ENCODE measurements at places on chromosomes 16 and 17.
A peak's percentile ranks its signal among the peaks of the same experiment; 100 is the strongest.

DNA sequence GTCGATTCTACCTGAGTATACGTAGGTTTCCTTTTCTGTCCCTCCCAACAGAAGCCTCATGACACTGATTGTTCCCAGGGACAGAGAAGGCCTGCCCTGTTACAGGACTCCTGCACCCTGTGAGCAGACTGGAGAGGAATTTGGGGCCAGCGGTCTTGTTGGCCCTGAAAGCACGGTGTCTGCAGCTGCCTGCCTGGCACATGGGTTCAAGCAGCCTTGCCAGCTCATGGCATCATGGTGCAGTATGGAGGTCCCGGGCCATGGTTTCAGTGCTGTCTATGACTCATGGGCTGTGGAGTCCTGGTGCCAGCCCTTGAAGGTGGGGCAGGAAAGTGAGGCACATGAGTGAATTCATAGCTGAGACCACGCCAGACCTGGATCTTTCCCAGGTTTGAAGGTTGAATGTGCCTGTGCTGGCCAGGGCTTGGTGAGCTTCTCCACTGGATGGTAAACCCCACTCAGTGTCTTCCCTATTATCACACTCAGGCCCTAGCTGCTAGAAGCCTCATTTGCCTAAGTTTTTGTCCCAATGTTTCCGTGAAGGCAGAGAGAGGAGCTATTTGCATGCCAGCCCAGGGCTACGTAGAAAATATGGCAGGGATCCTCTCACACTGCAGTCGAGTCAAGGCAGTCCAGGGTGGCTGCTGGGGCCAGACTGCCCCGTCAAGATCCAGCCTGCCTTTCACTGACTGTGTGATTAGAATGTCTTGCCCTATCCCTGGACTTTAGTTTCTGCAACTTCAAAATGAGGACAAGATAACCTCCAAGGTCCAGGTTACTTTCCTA lies 277.2 kb upstream of the CCL2 start:
- H3K4me1 ChIP-seq, result no peaks in the 10 kb centered on the region
- H3K27me3 ChIP-seq, result no peaks in the 10 kb centered on the region
- H3K27ac ChIP-seq, result no peak overlapping the region
- no peaks in the 10 kb centered on the region for H3K36me3 ChIP-seq

DNA sequence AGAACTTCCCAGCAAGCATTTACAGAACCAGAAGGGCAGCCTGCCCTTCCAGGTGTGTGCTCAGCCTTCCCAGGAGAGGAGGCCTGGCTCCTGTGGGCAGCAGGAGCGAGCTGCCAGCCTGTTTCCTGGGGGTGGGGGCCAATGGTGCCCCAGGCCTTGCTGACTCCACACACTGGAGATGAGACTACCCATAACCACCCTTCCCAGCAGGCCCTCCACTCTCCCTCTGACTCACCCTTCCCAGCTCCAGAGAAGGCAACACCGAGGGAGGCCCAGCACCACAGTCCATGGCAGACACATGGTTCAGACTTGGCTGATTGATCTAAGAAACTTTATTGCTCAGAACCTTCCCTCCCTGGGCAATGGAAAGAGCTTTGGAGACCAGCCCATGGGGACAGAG lies 1.8 kb upstream of the PRSS53 start:
- no peaks in the 10 kb centered on the region for H3K27me3 ChIP-seq
- H3K27ac ChIP-seq, result no peak overlapping the region
- peak; percentile 8 for DNase-seq

- no peaks in the 10 kb centered on the region for H3K4me1 ChIP-seq
- H3K27ac ChIP-seq, result no peak overlapping the region
- no peaks in the 10 kb centered on the region for H3K36me3 ChIP-seq
- H3K4me3 ChIP-seq, result no peak overlapping the region
Measured at GRCh38 chr16:79533292-79533691, 67.2 kb downstream of the MAF start.

DNA sequence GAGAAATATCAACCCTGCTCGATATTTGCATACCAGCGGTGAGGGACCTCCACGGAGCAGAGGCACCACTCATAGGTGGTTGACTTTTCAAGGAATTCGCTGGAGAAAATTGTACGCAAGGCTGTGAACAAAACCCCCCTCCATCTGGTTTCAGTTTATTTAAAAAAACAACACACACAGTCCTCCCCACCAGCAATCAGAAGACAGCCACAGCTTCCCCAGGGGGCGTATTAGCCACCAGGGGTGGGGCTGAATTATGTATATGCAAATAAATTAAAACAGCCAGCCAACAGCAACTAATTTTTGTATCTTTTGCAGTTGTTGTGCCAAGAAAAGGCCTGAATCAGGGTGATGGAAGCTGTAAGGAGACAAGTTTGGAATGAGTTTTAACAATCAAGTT lies 5.9 kb upstream of the HSD11B2 start:
- no peak overlapping the region for H3K4me3 ChIP-seq
- H3K27ac ChIP-seq, result no peak overlapping the region
- no peaks in the 10 kb centered on the region for H3K36me3 ChIP-seq
- no peak for DNase-seq
- H3K4me1 ChIP-seq, result peaks cover 12% of the 10 kb centered on the region
- H3K27me3 ChIP-seq, result peaks cover 17% of the 10 kb centered on the region

- H3K27me3 ChIP-seq, result no peaks in the 10 kb centered on the region
- H3K27ac ChIP-seq, result no peak overlapping the region
- no peak for DNase-seq
- H3K4me1 ChIP-seq, result peaks cover 12% of the 10 kb centered on the region
- no peak overlapping the region for H3K4me3 ChIP-seq
- no peaks in the 10 kb centered on the region for H3K36me3 ChIP-seq
Measured at GRCh38 chr17:66578781-66579489, 256.0 kb upstream of the CACNG5 start.

- no peaks in the 10 kb centered on the region for H3K36me3 ChIP-seq
- H3K4me3 ChIP-seq, result no peak overlapping the region
- no peaks in the 10 kb centered on the region for H3K27me3 ChIP-seq
- H3K27ac ChIP-seq, result no peak overlapping the region
- no peak for DNase-seq
Measured at GRCh38 chr17:43457362-43457692, 26.4 kb upstream of the DHX8 start.

GRCh38 chr17:37701496-37701898 lies 43.4 kb downstream of the HNF1B start:
- peak overlapping the region; percentile 8 for H3K27ac ChIP-seq
- no peak for DNase-seq
- no peak overlapping the region for H3K4me3 ChIP-seq
- H3K4me1 ChIP-seq, result peaks cover 19% of the 10 kb centered on the region
- no peaks in the 10 kb centered on the region for H3K36me3 ChIP-seq

- peak; percentile 6 for DNase-seq
- H3K36me3 ChIP-seq, result no peaks in the 10 kb centered on the region
- H3K27ac ChIP-seq, result peak overlapping the region; percentile 74
Measured at GRCh38 chr17:60743799-60744198, 66.1 kb downstream of the BCAS3 start.

DNA sequence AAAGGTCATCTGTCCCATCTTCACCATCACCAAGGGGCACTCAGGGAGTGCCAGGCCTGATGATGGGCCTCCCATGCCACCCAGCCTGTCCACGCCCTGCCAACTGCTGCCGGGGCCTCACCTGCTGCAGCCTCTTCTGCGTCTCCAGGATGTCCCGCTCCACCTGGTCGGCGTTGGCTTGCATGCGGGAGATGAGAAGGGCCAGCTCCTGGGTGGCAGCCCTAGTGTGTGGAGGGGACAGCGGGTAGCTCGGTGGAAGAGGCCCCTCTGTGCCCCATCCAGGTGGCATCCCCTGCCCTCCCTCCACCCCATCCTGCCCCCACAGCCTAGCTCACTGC lies 3.2 kb downstream of the EVPL start:
- H3K27ac ChIP-seq, result no peak overlapping the region
- peaks cover 2% of the 10 kb centered on the region for H3K4me1 ChIP-seq
- H3K27me3 ChIP-seq, result no peaks in the 10 kb centered on the region
- no peak for DNase-seq
- no peaks in the 10 kb centered on the region for H3K36me3 ChIP-seq

DNA sequence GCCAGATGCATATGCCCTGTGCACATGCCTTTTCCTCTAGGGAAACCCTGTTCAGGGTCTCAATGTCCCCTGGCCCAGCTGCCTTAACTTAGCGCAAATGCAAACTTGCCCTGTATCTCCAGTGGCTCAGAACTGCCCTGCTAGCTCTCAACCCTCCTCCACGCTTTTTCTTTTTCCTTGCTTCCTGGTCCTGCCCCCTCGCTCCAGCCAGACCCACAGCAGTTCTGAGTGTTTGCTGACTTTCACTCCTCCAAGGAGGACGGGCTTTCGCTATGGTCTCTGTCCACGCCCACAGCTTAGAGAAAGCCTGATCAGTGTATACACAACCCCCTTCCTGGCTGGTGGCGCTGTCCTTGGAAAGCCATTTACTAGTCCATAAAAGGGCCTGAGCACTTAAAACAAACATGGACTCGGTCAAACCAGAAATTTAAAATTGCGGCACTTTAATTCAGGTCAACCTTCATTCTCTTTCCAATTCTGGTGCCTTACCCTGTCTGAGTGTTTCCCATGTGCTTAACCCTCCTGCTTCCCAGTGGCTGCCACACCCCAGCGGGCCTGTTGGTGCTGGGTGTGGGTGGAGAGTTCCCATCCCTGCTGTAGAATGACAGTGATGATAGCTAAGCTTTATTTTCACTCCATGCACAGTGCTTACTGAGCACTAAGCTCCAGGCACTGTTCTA lies 15.6 kb upstream of the TMEM98 start:
- no peak overlapping the region for H3K4me3 ChIP-seq
- H3K4me1 ChIP-seq, result peaks cover 29% of the 10 kb centered on the region
- H3K36me3 ChIP-seq, result no peaks in the 10 kb centered on the region
- H3K27ac ChIP-seq, result peak overlapping the region; percentile 67

DNA sequence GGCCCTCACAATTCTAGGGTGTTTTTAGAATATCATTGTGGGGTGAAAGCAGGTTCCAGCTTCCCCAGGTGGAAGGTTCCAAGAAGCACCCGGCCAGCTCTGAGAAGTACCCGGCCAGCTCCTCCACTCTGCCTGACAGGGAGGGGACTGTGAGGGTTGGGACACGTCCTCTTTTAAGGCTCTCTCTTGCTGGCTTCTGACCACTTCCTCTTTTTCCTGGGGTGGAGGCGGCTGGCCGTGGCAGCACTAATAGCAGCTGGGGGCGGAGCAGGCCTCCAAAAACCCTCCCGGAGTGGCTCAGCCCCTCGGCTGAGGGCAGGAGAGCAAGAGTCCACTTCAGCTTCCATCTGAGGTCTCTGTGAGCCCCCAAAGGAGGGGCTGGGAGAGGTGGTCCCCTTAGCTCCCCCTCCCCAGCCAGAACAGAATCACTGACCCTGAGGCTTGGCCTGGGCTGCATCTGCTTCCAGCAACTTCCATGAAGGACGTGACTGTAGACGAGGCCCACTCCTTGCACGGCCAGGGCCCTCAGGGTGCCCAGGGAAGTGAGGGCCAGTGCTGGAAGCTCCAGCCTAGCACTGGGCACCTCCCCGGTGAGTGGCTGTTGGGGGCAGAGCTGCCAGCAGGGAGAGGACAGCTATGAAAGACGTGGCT lies 26.7 kb upstream of the PLCG2 start:
- H3K4me3 ChIP-seq, result no peak overlapping the region
- H3K27me3 ChIP-seq, result no peaks in the 10 kb centered on the region
- H3K4me1 ChIP-seq, result no peaks in the 10 kb centered on the region
- no peaks in the 10 kb centered on the region for H3K36me3 ChIP-seq
- DNase-seq, result no peak
- no peak overlapping the region for H3K27ac ChIP-seq

DNA sequence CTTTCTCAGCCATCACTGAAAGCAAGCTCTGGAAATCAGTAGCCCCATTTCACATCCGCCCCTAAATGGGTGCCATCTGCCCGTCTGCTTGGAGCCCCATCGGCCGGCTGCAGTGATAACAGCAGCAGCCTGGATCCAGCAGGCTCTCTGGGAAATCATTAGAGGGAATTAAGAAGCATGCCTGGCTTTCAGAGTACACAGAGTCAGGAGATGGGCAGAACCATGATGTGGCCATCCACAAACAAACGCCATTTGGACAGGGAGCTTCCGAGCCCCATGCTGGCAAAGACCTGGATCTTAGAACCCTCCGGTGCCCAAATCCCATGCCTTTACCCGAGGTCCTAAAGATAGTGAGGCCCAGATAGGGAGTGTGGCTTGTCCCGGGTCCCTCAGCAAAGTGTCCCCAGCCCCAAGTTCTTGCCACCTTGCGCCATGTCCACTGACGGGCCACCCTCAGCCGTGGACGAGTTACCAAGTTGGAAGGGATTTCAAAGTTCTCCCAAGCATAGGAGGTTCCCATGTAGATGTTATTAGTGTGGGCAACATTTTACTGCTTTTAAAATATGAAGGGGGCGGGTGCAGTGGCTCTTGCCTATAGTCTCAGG lies 1.0 kb upstream of the LITAF start:
- H3K27me3 ChIP-seq, result no peaks in the 10 kb centered on the region
- peak overlapping the region; percentile 68 for H3K4me3 ChIP-seq
- H3K4me1 ChIP-seq, result peaks cover 36% of the 10 kb centered on the region
- peak overlapping the region; percentile 82 for H3K27ac ChIP-seq
- DNase-seq, result no peak

DNA sequence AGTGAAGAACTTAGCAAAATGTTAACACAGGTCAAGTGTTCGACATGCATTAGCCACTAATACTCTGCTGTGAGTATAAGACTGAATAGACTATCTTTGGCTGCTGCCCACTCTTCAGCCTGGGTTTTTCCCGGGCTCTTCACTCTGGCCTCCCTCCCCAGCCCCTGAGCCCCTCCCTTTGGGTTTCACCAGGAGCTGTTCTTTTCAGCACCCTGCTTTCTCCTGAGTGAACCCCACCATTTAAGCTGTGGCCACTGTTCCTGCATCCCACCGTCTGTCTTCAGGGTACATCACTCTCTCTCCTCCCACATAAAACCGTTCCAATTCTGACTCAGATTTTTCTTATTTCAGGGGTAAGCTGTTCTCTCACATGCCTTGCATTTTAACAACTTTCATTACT lies 92.0 kb upstream of the ASIC2 start:
- no peak overlapping the region for H3K27ac ChIP-seq
- DNase-seq, result peak; percentile 26

GRCh38 chr16:65037556-65037955 lies 84.3 kb downstream of the CDH11 start:
- no peak for DNase-seq
- peaks cover 13% of the 10 kb centered on the region for H3K4me1 ChIP-seq
- peak overlapping the region; percentile 2 for H3K27ac ChIP-seq
- H3K27me3 ChIP-seq, result no peaks in the 10 kb centered on the region

GRCh38 chr17:55743103-55743679 lies 7.7 kb upstream of the PCTP start:
- DNase-seq, result peak; percentile 72
- H3K36me3 ChIP-seq, result no peaks in the 10 kb centered on the region
- no peak overlapping the region for H3K4me3 ChIP-seq

GRCh38 chr17:65551267-65552040 lies 10.0 kb downstream of the AXIN2 start:
- H3K27me3 ChIP-seq, result no peaks in the 10 kb centered on the region
- no peak overlapping the region for H3K4me3 ChIP-seq
- peaks cover 48% of the 10 kb centered on the region for H3K4me1 ChIP-seq

DNA sequence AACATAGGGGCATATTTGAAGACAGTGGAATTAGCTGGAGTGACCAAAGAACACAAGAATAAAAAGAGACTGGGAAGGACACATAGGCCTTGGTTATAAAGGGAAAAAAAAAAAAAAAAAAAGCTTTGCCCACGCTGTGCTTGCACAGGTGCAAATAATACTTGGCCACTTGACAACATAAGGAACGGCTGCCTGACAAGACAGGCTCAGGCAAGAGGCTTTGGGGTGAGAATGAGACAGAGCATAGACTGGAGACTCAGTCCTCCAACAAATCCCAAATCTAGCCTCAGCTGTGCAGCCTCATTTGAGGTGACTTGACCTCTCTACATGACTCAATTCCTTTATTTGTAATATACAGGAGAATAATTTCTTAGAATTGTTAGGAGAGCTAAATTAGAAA lies 332.8 kb upstream of the DYNLRB2 start:
- no peak overlapping the region for H3K27ac ChIP-seq
- H3K4me1 ChIP-seq, result no peaks in the 10 kb centered on the region
- no peak overlapping the region for H3K4me3 ChIP-seq
- no peak for DNase-seq

Data from hepatocyte (in vitro differentiated cells).